ENCODE measurements at places on chromosomes 1 and 21. TPM values are rescaled to one million over a fixed set of nuclear protein-coding genes. Genes with fewer than 3 reads are reported as not detected.

Gene PDE9A
- 0.50 TPM for total RNA-seq

Gene LCE1C
- not detected for total RNA-seq

Gene OR2M3
- total RNA-seq = not detected

Gene NBPF10
- total RNA-seq = 2.0 TPM

Gene C1orf21
- total RNA-seq = 50.9 TPM

Gene CORT
- not detected for total RNA-seq

Gene SDHC
- total RNA-seq = 38.7 TPM

Gene SYCP1
- not detected for total RNA-seq

Gene B4GALT2
- 51.5 TPM for total RNA-seq

Gene NBPF4
- not detected for total RNA-seq

Gene LACTBL1
- total RNA-seq = not detected

Gene KCNE1
- total RNA-seq = 0.29 TPM

Gene GREM2
- total RNA-seq = 7.7 TPM

Gene ISG15
- 78.4 TPM for total RNA-seq

Gene FCRL1
- not detected for total RNA-seq

Gene BSND
- total RNA-seq = not detected

Gene USP16
- total RNA-seq = 27.1 TPM

Gene C4BPA
- not detected for total RNA-seq

Gene C1orf53
- 2.2 TPM for total RNA-seq

Gene FNDC5
- 0.87 TPM for total RNA-seq

Gene SLC2A5
- 2.0 TPM for total RNA-seq

Gene RNF207
- total RNA-seq = 6.8 TPM

Gene TPTE
- not detected for total RNA-seq

Gene SLC5A3
- 20.5 TPM for total RNA-seq

Gene S100A7A
- not detected for total RNA-seq

Gene TTC24
- not detected for total RNA-seq

Gene KCNJ10
- total RNA-seq = under 0.01 TPM

Gene RAB25
- not detected for total RNA-seq

Gene TEDDM1
- not detected for total RNA-seq

Gene CIART
- total RNA-seq = 1.6 TPM

Gene FUCA1
- total RNA-seq = 2.2 TPM

Gene CR1L
- not detected for total RNA-seq

Gene SPATA1
- total RNA-seq = 1.3 TPM

Gene CA14
- not detected for total RNA-seq

Gene S100A5
- total RNA-seq = not detected

Gene NBPF12
- total RNA-seq = 7.4 TPM

Gene LMX1A
- total RNA-seq = not detected

Gene GOLT1A
- not detected for total RNA-seq

Gene ZBTB7B
- 11.1 TPM for total RNA-seq

Gene LRRC39
- total RNA-seq = 0.33 TPM

Gene CAPN8
- total RNA-seq = not detected

Gene SLC44A3
- 3.1 TPM for total RNA-seq

Gene MUTYH
- 22.3 TPM for total RNA-seq

Gene PKP1
- total RNA-seq = under 0.01 TPM
